ENCODE measurements at places on chromosomes 2 and 18.

DNA sequence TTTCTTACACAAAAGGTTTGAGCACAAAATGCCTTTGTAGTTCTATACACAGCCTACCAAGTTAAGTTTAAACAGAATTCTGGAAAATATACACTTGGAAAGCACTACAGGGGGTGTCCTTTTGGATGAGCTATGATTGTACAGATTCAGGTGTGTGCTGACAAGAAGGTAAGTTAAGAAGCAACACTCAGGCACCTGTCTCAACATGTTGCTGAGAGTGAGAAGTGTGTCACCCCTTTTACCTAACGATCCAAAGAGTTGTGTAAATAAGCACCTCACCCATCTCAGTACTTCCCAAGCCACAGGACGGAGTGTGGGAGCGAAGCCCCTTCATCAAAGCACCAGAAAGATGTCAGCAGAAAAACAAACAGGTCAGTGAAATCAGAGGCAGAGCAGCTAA is 109.5 kb upstream of the DAPL1 start:
- no peak for DNase-seq

GRCh38 chr2:10588931-10589330 is 100.8 kb downstream of the NOL10 start:
- DNase-seq, result no peak

- DNase-seq, result peak; percentile 55
These were observed 16.2 kb upstream of the MAPRE2 start for GRCh38 chr18:35024965-35025364.

- DNase-seq, result no peak
These were observed 159.5 kb downstream of the MYT1L start for GRCh38 chr2:2171624-2172023.

DNA sequence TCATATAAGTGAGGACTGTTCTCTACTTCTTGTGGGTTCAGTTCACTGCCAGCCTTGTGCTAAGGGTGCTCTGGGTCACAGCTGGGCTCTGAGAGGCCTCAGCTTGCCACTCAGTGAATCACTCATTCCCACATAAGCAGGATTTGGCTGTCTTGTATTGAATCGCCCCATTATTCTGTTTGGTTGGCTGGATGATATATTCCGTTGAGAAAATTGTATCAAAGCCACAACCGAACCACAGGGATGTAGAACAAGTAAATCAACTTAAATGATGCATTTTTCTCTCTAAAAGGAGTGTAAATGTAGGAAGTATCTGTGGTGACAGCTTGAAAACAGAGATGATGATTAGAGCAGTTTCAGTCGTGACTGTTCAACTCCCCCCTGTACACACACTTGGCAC is 39.6 kb downstream of the TTC39C start:
- DNase-seq, result no peak

- DNase-seq, result no peak
These were observed 9.0 kb upstream of the SERPINB8 start for GRCh38 chr18:63960891-63961290.

DNA sequence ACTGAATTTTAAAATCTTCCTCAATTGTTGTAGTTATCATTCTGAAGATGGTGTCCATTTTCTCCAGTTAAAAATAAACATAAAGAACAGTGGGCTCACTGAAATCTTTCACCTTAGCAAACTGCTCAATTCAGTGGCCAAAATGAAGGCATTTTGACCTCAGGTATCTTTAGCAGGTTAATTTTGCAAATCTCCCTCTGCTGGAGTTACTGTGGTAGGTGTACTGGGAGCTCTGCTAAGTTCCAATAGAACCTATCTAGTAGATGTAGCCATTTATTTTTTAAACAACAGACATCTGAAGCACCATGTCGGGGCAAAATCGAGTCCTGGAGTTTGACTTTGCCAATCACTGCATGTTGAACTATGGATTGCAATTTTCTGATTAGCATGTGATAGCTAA is 177.1 kb downstream of the IRS1 start:
- DNase-seq, result no peak

- no peak for DNase-seq
These were observed 1009.2 kb upstream of the FANCL start for GRCh38 chr2:59250307-59250677.

GRCh38 chr18:62464266-62464665 is 58.6 kb upstream of the ZCCHC2 start:
- no peak for DNase-seq

DNA sequence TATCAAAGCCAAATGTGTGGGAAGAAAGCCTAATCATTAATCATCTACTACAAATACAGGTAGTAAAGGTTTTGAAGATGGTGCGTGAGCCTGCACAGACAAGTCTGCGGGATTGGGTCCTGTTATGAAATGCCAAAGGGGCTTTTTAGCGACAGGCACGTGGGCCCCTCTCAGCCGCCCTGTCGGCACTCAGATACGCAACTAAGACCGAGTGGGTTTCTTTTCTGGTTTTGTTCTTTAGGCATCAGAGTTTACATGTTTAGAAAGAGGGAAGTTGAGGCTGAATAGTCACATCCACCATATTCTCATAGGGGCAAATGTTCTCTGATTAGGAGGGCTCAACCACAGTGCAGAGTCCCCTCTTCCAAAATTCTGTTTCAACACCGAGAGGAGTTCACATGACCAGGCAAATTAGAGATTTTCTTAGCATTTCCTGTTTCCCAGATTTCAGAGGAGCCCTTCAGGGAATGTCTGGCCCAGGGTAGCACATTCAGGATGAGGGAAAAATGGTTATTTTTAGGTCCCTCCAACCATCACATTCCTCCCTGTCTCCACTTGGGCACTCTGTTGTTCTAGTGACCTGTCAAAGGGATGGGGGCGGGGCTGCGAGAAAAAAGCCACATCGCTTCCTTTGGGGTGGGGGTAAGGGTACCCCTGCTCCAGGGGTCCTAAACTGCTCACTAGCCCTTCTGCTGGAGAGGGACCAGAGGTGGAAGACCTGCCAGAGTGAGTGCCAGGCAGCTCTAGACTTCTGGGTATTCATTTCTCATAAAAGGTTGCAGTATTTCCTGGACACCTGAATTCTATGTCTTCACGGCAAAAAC is 159.2 kb downstream of the BCL2 start:
- DNase-seq, result no peak

DNA sequence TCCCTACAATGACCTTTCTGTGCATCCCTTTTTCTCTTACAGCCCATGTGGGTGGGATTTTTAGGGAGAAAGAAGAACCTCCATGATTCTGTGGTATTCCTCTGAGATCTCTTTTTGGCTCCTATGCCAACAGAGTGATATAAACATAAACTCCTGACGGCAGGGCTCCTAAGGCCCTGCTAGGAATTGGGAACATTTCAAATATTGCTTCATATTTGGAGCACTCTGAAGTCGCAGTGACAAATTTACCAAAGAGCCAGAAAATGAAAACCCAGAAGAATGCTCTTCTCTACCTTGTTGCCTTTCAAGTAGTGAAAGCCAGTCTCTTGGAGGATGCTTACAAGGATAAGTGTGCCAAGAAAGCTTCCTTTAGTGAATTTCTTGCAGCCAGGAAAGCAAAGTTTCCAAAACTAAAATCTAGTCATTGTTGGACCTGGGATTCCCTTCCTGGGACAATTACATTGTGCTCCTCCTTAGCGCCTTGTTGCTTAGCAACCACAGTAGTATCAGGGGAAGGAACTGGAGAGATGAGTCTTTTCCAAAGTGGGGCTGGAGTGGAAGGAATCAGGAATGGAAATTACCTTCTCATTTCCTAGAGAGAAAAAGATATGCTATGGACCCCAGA is 7.3 kb upstream of the SETBP1 start:
- no peak for DNase-seq

- no peak for DNase-seq
These were observed 148.3 kb downstream of the PLCL1 start for GRCh38 chr2:197952540-197953202.

- DNase-seq, result no peak
These were observed 211.4 kb upstream of the SMIM21 start for GRCh38 chr18:75638776-75639471.

GRCh38 chr2:183078163-183078463 is 434 bp upstream of the DUSP19 start:
- DNase-seq, result no peak

DNA sequence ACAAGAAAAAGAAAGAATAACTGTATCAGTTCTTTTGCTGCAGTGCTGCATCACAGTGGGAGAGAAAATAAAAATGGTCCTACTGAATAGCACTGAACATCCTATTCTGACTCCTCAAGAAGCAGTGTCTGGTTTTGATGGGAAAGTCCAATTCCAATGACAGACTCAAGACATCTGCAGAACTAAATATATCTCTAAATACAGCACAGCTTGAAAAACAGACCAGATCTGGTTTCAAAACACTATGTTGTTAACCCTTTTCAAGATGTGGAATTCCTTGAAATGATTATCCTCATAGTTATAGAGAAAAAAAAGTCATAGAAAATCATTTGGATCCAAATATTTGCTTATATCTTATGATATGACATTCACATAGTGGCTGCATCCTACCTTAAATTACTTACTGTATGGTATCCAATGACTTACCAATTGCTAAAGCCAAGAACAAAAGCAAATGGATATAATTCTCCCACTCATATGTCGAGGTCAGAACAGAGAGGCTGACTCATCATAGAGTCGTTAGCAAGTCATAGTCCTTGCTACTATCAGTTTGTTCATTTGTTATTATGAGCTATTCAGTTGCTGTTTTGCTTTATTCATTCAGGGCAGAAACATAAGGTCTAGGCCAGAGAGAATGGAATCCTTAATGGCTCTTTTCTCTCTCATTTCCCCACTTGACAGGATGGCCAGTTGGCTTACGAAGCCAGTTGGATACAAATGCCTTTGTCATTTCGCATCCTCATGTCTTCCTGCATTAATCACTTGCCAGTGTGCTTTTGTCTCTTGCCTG is 62.5 kb upstream of the ACVR2A start:
- no peak for DNase-seq

DNA sequence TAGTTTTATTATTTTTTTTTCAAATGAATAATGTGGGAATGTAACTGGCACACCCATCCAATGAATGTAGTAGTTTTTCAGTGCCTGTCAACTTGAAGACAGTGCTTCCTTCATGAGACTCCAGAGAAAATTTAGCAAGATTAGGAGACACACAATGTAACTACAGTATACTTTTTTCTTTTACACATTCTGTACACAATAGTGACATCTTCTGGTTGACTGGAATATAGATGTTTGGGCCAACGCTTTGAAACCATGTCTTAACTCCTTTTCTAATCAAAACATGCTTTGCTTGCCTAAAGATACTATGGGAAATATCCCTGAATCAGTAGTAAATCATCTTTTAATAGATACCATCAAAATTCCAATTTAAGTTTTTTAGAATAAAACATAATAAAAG is 229.5 kb upstream of the ZC3H15 start:
- DNase-seq, result no peak

DNA sequence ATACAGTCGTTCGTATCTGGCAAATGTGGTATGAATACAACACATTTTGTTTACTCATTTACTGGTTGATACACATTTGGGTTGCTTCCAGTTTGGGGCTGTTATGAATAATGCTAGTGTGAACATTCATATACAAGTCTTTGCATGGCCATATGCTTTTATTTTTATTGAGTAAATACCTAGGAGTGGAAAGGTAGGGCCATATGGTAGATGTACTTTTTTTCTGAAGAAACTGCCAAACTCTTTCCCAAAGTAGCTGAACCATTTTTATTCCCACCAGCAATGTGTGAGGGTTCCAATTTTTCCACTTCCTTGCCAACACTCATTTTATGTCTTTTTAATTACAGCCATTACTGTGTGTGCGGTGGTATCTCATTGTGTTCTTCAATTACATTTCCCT is 496.2 kb upstream of the NRXN1 start:
- DNase-seq, result no peak

- no peak for DNase-seq
These were observed 38.7 kb upstream of the COL5A2 start for GRCh38 chr2:189218236-189218635.

GRCh38 chr2:70141212-70141901 is 49.5 kb downstream of the C2orf42 start:
- DNase-seq, result peak; percentile 91

DNA sequence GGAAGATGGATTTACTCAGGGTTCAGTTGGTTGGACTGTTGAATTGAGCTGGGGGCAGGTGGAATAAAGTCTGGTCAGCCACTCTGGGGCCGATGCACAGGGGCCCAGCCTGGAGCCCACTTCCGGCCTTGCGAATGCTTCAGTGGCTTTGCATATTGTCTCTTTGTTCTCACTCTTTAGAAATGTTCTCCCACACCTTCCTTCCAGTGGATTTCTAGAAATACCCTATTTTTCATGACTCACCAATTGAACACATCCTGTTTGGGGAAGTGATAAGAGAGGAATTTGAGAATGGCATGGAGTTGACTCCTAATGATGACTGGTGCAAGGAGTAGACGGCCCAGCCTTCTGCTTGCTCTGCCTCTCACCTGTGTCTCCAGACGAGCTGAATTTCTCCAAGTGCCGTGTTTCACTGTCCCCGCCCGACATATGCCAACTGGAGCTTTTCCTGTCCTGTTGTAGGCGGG is 28.1 kb downstream of the ASAP2 start:
- no peak for DNase-seq

- DNase-seq, result no peak
These were observed 18.6 kb upstream of the COL6A3 start for GRCh38 chr2:237432484-237433092.

DNA sequence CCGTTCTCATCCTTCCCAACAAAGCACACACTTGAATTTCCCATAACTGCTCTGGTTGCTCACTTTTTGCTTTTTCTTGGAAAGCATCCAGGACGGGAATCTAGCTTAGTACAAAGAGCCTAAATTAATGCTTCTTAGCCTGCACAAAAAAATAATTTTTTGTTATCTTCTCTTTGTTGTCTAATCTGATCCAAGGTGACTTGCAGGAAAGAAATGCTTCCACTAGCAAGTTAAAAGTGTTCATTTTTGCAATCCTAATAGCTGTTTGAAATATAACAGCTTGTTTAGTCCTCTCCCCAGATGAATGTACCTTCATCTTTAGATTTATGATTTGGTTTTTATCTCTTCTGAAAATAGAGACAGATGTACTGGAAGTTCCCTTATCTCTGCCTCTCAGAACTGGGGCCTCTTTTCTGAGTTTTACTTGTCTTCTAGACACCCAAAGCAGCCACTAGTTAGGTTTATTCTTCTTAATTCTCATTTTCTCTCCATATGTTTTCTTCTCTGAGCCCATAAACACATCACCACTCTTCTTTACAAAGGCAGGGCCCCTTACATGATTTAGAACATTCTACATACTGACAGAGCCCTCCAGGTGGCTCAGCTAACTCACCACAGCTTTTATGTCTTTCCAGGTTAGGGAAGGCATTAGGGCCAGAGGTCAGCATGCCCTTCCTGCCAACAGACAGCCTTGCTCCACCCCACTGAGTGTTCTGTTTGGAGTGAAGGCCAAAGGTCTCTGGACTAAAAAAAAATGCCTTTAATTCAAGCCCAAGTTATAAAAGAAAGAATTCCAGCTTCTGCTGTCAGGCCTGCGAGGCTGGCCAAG is 74.7 kb upstream of the MAP4K3 start:
- DNase-seq, result no peak

GRCh38 chr2:184006998-184007397 is 591.3 kb upstream of the ZNF804A start:
- DNase-seq, result no peak

Data from breast epithelium (tissue), 4 donors.